Brain (organoid and tissue), 16 donors: ENCODE measurements at places on chromosomes 5 and 9. TPM values are rescaled to one million over a fixed set of nuclear protein-coding genes. Genes with fewer than 3 reads are reported as not detected.

Gene SLC27A6
- 0.68 TPM for polyA plus RNA-seq

Gene NREP
- 283 TPM for polyA plus RNA-seq

Gene C5
- 2.8 TPM for polyA plus RNA-seq

Gene SOHLH1
- polyA plus RNA-seq: 3.9 TPM

Gene IRX2
- polyA plus RNA-seq: 10.3 TPM

Gene CCL19
- polyA plus RNA-seq: 3.4 TPM

Gene SCGB3A2
- polyA plus RNA-seq: not detected

Gene PCDHB2
- 37.5 TPM for polyA plus RNA-seq

Gene WNK2
- polyA plus RNA-seq: 70.2 TPM

DNA sequence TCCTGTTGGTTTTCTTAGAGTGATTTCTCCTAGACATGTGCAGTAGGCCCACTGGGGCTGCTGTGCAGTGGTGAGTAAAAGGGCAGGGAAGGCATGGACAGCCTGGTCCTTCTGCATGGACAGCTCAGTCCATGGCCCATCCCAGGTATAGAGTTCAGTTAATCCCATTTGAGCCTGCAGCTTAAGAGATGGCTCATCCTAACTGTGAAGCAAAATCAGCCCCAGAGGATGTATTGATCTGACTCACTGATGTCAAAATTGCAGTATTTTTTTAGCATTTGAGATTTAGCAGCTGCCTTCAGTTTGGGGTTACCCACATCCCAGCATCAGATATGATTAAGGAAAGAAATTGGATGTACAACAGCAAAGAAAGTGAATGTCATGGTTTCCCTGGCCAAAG lies 93.4 kb downstream of the PDE6A start:
- DNase-seq: no peak

- no peak for DNase-seq
These were observed 58.9 kb upstream of the MIER3 start for GRCh38 chr5:57010786-57011185.

GRCh38 chr9:12094046-12094445 lies 599.1 kb upstream of the TYRP1 start:
- DNase-seq: no peak

GRCh38 chr9:78144663-78145377 lies 91.1 kb upstream of the CEP78 start:
- DNase-seq: no peak

DNA sequence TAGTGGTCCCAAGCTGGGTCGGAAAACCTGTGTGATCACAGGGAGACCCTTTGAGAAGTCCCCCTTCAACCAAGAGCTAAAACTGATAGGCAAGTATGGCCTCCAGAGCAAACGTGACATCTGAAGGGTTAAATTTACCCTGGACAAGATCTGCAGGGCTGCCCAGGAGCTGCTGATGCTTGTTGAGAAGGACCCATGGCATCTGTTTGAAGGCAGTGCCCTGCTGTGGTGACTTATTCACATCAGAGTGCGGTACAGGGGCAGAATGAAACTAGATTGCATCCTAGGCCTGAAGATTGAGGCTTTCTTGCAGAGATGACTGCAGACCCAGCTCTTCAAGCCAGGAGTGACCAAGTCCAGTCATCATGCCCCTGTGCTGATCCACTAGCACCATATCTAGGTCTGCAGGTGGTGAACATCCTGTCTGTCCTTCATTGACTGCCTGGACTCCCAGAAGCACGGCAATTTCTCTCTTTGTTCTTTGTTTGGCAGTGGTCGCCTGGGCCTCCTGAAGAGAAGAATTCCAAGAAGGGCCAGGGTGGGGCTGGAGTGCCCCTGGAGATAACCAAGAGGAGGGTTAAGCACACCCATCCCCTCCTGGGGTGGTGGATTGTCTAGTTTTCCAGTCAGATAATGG lies 25.7 kb upstream of the CHD1 start:
- DNase-seq: no peak

DNA sequence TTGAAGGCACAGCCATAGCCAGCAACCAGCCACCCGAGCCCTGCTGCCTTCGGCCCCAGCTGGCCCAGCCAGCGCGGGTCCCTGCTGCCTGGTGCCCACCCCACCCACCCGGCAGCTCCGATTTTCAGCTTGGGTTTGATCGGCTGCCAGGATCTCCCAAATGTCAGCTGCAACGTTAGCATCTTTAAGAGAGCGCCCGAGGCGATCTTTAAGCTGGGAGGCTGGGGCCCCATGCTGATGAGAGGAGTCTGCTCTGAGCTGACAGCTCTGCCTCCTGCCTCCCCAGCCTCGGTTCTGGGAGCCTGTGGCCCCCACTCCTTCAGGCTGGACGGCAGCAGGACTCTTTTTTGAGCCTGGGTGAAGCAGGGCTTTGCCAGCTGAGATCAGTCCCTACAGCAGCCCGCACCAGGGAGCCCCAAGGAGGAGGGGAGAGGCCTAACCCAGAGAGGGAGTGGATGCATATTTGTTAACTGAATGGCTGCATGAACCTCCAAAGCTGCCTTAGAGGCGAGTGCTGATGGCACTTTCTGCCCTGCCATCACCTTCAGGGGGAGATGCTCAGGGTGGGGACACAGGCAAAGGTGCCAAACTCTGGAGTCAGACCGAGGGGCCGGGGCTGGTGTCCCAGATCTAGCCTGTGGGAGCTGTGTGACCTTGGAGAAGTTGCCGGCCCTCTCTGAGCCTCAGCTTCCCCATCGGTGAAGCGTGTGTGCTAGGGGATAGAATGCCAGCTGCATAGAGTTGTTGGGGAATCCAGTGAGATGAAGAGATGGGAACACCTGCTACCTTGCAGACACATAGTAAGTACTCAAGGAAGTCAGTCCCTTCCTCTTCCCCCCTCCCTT lies 165.5 kb downstream of the C9orf50 start:
- peak; percentile 69 for DNase-seq

DNA sequence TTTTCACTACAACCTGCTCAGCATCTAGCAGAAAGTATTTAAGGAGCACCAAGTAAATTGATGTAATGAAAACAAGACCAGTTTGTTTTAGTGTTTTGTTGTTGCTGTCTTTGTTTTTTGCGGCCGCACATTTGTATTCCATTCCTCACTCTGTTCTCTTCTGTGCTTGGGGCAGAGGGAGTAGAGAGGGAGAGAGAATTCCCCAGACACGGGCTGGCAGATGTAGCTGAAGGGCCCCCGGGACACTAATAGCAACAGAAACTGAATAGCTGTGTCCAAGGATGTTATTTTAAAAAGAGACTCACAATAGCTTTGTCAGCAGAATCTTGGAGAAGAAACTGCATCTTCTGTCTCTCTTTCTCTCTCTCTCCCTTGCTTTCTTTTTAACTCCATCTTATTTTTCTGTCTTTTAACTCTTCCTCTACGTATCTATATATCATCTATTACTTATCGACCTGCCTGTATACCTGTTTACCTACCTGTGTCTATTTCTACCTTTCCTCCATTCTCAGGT lies 145.3 kb downstream of the PAPPA start:
- DNase-seq: peak; percentile 57

- DNase-seq: no peak
These were observed 20.9 kb upstream of the SPINK14 start for GRCh38 chr5:148147415-148147814.

GRCh38 chr5:39714036-39714698 lies 289.4 kb upstream of the DAB2 start:
- peak; percentile 64 for DNase-seq

DNA sequence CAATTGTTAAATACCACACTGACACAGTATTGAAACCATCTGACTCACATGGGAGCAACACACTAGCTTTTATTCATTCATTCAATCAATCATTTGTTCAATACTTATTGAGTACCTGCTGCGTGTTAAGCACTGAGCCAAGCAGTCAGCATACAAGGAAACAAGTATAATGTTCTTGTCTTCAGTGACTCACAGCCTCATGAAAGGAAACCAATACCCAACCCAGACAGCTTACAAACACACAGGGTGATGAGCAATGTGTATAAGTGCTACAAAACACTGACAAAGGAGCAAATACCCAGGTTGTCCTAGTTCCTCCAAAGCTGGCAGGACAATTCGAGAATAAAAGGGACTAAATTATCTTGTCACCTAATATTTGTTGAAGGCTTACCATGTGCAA lies 67.6 kb upstream of the RASEF start:
- no peak for DNase-seq

DNA sequence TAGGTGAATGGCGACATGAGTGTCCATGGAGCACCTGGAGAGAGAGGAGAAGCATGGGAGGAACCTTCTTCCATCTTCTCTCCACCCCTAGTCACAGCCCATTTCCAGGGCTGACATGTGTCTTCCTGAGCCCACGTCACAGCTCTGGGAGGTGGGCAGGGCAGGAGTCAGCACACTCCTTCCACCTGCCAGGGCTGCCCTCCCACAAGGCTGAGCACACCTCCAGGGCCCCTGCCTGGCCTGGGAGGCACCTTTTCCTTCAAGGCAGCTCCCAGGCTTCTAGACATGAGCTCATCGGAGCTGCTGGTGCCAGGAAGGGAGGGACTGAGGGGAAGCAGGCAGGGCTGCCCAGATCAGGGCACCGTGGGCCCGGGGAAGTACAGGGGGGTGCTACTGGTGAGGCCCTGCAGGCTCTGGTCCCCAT lies 13.6 kb upstream of the SYNPO start:
- no peak for DNase-seq

DNA sequence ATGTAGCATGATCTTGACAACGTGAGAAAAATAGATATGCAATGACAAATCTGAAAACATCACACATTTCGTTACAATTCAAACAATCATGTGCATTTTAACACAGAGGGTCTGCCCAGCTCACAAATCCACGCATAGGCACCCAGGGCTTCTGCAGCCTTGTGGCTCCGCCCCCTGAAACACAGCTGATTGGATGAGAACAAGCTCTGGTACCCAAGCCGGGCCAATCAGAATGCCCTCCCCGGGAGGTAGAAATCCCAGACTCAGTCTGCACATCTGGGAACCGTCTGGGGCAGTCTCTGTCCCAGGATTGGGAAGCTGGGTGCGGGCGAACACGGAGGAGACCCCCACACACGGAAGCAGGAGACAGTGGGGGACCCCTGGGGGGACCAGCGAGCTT lies 137.5 kb downstream of the GAPVD1 start:
- no peak for DNase-seq

GRCh38 chr5:126139773-126140172 lies 283.4 kb upstream of the GRAMD2B start:
- DNase-seq: peak; percentile 44

DNA sequence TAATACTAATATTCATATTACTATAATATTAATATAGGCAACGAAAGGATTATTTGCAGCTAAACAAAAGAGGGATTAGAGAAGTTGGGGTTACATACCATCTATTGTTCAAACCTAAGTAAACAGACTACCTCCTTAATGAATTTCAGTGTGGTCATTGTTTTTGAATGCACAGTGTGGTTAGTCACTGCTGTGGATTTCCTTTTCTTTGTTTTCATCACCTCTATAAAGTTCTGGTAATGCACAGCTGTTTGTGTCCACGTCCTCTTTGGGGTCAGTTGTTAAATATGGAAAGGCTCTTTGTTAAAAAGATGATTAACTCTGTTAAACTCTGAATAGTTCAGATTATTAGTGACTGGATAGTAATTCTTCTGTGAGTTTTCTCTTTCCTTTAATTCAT lies 233.6 kb downstream of the MAST4 start:
- DNase-seq: no peak

GRCh38 chr5:135533334-135533733 lies 2.4 kb downstream of the NEUROG1 start:
- DNase-seq: peak; percentile 65

DNA sequence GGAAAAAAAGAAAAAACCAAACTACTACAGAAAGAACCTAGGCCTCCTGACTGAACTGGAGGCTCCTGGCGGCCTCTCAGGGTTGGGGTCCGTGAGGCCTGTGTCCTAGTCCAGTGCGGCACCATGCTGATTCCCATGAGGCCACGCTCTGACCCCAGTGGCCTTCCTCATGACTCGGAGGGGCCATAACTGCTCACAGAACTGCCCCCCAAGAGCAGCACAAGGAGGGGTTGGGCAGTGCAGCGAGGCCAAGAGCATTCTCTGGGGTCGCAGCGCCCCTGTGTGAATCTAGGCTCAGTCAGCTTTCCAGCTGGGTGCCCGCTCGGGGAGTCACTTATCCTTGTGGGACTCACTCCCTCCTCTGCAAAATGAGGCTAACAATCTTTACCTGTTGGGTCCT lies 79.3 kb upstream of the FBXW11 start:
- DNase-seq: no peak

DNA sequence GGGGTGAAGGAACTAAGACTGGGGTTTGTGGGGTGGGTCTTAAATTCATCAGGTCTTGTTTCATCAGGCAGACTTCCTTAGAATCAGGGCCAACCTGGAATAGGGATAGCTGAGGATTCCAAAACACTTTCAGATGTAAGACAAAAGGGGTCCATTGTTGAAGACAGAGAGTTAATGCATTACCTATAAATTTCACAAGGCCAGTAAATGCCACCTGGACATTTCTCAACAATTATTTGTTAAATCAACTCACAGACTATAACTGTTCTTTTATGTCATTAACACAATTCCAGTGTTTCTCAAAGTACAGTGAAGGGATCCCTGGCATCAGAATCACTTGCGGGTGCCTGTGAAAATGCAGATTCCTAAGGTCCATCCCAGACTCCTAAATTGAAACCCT lies 2.8 kb downstream of the MARCHF3 start:
- DNase-seq: no peak

- DNase-seq: no peak
These were observed 11.1 kb upstream of the NKX2-5 start for GRCh38 chr5:173246135-173246495.

GRCh38 chr5:95913663-95914062 lies 48.0 kb downstream of the ELL2 start:
- DNase-seq: no peak

DNA sequence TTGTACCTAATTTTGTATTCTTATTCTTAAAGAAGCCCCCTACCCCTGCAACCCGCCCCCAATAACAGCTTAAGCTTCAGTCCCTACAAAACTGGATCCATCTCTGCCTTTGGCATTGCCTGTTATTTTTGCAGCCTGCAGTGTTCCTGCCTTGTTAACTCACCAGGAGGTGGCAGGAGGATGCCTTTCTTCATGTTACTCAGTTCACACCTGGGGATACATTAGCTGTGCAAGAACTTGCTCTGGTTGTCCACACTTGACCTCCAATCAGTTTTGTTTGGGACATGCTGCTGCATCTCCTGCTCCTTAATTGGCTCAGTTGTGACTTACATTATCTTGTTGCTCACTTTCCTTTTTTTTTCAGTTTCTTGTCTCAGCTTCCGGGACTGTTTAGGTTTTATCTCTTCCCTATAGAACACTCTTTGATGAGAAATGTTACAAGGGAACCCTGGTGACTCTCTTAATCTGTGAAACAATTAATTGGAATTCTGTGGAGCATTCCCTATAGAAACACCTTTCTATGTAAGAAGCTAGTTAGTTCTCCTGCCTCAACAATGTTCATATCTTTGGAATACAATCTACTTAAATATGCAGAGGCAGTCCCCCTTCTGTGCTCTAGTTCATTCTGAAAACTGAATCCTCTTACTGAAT lies 467.7 kb upstream of the ACO1 start:
- DNase-seq: no peak
